ENCODE measurements at places on chromosomes 16 and 17. TPM values are rescaled to one million over a fixed set of nuclear protein-coding genes. Genes with fewer than 3 reads are reported as not detected.

DNA sequence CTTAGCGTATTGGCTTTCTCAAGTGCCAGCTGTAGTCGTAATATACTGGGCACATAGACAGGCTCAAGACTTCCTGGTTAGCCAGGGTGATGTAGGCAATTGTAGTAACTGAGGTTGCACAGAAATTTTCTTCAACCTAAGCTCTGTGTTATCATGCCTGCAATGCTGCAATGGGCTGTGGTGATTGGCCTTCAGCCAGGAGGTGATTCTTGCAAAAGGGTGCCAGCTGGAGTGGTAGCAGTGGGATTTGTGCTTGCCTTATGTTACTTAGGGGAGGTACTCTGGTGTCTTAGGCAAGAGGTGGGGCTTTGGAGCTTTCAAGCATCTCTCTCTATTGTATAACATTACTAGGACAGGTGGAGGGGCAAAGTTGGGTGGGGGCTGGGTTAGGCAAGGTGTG lies 495.1 kb downstream of the CDH11 start:
- H3K27ac ChIP-seq = no peak overlapping the region

SCNN1B gene
- not detected for polyA plus RNA-seq

DNA sequence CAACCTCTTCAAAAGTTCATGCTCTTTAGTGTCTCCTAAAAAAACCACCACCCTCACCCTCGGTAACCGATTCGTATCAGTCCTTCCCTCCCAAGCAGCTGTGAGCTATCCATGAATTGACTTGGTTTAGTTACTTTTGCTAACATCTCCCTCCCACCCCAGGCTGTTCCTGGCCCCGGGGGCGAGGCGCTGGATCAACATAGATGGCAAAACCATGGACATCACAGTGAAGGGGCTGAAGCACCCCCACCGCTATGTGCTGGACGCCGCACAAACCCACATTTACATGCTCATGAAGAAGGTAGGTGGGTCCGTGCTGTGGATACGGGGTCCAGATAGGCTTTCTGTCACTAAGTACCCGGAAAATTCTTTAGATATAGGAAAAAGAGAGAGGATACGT lies 66.8 kb downstream of the RGS9 start:
- no peaks in the 10 kb centered on the region for H3K27me3 ChIP-seq
- no peaks in the 10 kb centered on the region for H3K4me1 ChIP-seq
- H3K36me3 ChIP-seq = no peaks in the 10 kb centered on the region
- H3K4me3 ChIP-seq = no peak overlapping the region

DNA sequence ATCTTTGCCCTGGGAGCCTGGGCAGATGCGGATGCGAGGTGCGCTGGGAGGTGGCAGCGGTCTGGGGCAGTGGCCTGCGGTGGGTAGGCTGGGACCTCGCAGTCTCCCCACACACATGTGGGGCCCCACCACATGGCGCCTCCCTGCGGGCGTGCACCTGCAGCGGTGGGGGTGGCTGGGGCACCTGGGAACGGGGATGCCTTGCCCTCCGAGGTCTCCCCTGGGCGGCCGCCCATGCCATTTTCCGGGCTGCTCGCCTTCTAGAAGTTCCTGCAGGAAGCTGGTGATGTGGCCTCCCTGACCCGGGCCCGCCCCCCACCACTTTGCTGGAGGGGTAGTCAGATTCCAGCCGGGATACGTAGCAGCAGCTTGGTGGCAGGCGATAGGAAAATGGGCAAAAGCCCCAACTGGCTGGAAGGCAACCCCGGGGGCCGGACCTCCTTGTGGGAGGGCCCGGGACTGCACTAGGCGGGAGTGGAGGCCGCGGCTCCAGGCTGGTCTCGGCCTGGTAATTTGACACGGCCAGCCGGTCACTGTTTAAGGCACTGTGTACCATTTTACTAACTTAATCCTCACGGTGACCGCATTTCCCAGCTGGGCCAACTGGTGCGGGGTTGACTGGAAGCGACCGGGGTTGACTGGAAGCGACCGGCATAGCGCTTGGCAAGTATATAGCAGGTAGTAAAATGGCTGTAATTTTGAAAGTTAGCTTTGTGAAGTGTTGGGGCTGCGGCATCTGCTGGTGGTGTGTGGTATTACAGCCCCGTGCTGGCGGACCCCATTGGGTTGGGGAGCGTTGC lies 38.5 kb downstream of the IGF2BP1 start:
- no peak overlapping the region for H3K4me3 ChIP-seq
- H3K4me1 ChIP-seq = no peaks in the 10 kb centered on the region
- no peak overlapping the region for H3K27ac ChIP-seq
- DNase-seq = no peak

CLDN7 gene
- 2.9 TPM for polyA plus RNA-seq

DNA sequence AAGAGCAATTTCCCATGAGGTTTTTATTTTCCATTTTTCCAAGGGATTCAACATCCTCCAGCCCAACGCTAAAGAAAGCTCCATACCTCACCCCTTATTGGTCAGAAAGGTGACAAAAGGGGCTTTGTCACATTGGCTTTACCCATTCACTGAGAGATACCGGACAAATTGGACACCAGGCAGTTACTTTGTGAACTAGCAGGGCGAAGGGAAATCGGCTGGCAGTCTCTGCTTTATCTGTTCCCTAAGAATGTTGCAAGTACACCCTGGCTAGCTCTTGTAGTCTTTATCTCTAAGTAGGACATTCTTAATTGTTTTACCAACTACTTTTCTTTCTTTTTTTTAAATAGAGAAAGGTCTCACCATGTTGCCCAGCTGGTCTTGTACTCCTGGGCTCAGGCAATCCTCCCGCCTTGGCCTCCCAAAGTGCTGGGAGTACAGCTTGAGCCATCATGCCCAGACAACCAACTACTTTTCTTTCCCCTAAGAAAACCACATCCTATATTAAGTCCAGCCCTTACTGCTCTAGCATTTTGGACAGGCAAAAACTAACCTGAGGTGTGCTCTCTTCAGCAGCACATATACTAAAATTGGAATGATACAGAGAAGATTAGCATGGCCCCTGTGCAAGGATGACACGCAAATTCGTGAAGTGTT lies 16.8 kb downstream of the PRPSAP1 start:
- no peaks in the 10 kb centered on the region for H3K27me3 ChIP-seq
- H3K27ac ChIP-seq = no peak overlapping the region
- no peaks in the 10 kb centered on the region for H3K4me1 ChIP-seq

DNA sequence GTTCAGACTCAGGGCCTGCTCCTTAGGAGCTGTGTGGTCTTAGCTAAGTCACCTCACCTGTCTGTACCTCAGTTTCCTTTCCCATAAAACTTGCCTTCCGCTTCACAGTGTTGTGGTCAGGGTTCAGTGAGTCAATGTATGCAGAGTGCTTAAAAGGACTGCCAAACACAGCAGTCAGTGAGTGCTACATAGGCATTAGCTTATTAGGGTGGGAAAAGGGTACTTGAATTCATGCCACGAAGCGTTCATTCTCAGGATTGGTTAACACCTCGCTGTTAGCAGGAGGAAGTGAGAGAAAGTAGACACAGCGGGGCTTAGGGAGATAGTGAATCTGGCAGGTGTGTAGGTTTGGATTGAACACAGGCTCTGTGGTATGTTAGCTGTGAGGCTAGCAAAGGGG lies 155.2 kb downstream of the SHISA9 start:
- DNase-seq = no peak
- H3K27me3 ChIP-seq = no peaks in the 10 kb centered on the region
- no peak overlapping the region for H3K4me3 ChIP-seq
- H3K36me3 ChIP-seq = no peaks in the 10 kb centered on the region

DNA sequence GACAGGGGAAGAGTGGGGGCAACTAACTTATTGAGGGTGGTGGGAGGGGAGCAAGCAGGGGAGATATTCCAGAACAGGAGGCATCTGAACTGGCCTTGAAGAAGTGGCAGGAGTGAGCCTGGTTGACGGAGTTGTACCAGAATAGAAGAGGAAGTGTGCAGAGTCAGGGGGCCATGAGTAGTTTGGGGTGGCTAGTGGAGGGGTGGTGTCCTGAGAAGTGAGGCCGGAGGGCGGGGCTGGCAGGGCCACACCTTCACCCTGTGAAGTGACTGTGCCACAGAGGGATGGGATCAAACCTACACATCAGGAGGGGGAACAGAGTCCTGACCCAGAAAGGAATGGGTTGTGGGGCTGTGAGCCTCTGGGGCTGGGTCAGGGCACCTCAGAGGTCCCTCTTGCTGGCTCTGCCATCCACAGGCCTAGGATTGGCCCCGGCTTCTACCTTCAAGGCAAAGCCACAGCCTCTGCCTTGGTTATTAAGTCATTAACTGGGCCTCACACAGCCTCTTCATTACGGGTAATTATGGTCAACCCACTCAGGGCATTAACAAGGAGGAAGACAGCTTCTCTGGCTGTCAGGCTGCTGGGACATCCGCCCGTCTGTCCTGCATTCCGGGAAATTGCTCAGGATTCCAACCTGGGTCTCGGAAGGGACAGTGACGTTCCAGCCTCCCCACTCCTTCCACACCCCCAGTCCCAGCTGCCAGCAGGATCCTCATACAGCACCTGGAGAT lies 12.7 kb downstream of the SPNS2 start:
- H3K36me3 ChIP-seq = no peaks in the 10 kb centered on the region
- peaks cover 10% of the 10 kb centered on the region for H3K4me1 ChIP-seq
- no peak overlapping the region for H3K4me3 ChIP-seq
- H3K27ac ChIP-seq = no peak overlapping the region
- no peaks in the 10 kb centered on the region for H3K27me3 ChIP-seq

DNA sequence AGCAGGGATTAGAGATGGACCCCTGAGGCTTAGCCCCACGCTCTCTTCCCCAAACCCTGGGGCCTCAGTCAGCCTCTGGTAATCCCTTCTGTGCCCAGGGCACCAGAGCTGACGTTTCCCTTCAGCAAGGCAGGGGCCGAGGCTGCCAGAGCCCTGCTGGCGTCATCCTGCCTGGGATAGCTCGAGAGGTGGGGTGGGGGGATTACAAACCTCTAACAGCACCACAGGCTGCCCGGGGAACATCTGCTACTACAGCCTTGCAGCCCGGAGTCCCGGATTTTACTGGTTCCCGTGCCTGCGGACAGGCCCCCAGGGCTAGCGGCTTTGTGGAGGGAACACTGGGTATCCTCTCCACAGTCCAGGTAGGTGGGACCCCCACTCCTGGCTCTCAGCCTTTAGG lies at the start of gene AANAT:
TSS of gene AANAT (plus strand) at position 238 of the 400 bp plus-strand sequence. CDS start 1,144 bp downstream, outside the sequence.
- no peak for DNase-seq
- H3K27ac ChIP-seq = no peak within 1 kb of the TSS
- no peaks in the 10 kb centered on the region for H3K36me3 ChIP-seq
- no peaks in the 10 kb centered on the region for H3K4me1 ChIP-seq
- no peaks in the 10 kb centered on the region for H3K27me3 ChIP-seq

GRCh38 chr16:12257926-12258561 lies 281.5 kb downstream of the SNX29 start:
- DNase-seq = no peak
- H3K27ac ChIP-seq = no peak overlapping the region
- H3K27me3 ChIP-seq = no peaks in the 10 kb centered on the region
- H3K4me1 ChIP-seq = no peaks in the 10 kb centered on the region
- H3K36me3 ChIP-seq = peaks cover 6% of the 10 kb centered on the region

INO80E gene
- 9.3 TPM for polyA plus RNA-seq

C1QTNF1 gene
- not detected for polyA plus RNA-seq

DNA sequence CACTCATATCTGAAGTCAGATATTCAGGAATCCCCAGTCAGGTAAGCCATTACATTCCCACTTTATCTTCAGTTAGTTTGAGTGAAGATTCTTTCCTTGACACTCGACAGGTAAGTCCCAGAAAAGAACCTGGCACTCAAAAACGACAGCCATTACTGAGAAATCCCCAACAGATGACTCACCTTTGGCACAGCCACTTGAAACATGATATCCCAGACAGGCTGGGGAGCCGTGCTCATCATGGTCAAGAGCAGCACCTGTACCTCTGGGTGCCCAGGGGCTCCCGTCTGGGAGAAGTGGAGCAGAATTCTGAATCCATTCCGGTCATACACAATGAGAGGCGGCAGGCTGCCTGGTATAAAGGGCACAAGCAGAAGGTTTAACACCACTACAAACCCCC lies 16.8 kb upstream of the COG7 start:
- no peaks in the 10 kb centered on the region for H3K27me3 ChIP-seq
- H3K27ac ChIP-seq = no peak overlapping the region
- no peaks in the 10 kb centered on the region for H3K4me1 ChIP-seq
- H3K4me3 ChIP-seq = no peak overlapping the region
- peaks cover 21% of the 10 kb centered on the region for H3K36me3 ChIP-seq

- H3K4me1 ChIP-seq = peaks cover 16% of the 10 kb centered on the region
- peaks cover 14% of the 10 kb centered on the region for H3K27me3 ChIP-seq
- no peak for DNase-seq
- H3K36me3 ChIP-seq = no peaks in the 10 kb centered on the region
- H3K27ac ChIP-seq = no peak overlapping the region
- no peak overlapping the region for H3K4me3 ChIP-seq
Measured at GRCh38 chr17:9024497-9024896, 3.2 kb downstream of the NTN1 start.
